ENCODE measurements at places on chromosomes 13 and 19.

GRCh38 chr19:30566681-30567420 lies 194.7 kb downstream of the ZNF536 start:
- DNase-seq: no peak

- DNase-seq: peak; percentile 90
Observed at GRCh38 chr19:13151605-13152355, 1.6 kb downstream of the IER2 start.

- no peak for DNase-seq
Observed at GRCh38 chr19:39997638-39998216, 867 bp downstream of the ZNF546 start.

- no peak for DNase-seq
Observed at GRCh38 chr13:31159306-31159705, 2.4 kb downstream of the HSPH1 start.

- no peak for DNase-seq
Observed at GRCh38 chr13:67071918-67072598, 158.1 kb downstream of the PCDH9 start.

DNA sequence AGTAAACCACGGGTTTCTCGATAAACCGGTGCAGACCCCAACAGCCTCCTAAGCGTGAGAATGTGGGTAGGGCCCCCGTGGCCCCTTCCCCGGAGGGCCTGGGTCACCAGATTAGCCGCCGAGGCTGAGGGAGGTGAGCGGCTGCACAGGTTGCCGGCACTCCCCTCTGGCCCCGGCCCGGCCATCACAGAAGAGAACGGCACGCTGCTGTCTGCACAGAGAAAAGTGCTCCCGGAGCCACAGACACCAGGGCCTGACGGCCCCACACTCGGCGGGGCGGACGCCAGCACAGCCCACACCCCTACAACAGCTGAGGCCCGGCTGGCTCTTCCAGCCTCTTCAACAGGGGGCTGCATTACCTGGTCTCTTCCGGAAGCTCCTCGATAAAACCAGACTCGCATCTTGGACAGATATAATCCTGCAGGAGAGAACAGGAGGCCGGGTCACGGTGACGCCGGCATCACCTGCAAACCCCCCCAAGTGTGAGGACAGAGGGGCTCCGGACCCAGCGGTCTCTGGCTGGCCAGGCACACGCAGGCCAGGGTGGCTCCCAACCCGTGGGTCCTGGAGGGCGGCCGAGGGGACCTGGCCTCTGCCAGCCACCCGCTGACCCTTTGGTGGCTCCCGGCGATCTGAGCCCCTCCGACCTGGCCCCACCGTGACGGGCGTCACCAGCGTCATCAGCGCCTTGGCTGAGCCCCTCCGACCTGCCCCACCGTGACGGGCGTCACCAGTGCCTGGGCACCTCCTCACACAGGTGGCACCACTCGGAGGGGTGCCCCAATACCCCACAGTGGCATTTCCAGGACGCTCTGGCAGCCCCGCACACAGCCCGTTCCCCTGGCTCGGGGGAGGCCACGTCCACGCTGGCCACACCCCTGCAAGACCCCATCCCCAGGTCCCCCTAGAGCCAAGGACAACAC lies 10.3 kb downstream of the RNF126 start:
- DNase-seq: no peak
